Effector memory CD4-positive, alpha-beta T cell (primary cell): ENCODE measurements at places on chromosomes 3 and 15.

DNA sequence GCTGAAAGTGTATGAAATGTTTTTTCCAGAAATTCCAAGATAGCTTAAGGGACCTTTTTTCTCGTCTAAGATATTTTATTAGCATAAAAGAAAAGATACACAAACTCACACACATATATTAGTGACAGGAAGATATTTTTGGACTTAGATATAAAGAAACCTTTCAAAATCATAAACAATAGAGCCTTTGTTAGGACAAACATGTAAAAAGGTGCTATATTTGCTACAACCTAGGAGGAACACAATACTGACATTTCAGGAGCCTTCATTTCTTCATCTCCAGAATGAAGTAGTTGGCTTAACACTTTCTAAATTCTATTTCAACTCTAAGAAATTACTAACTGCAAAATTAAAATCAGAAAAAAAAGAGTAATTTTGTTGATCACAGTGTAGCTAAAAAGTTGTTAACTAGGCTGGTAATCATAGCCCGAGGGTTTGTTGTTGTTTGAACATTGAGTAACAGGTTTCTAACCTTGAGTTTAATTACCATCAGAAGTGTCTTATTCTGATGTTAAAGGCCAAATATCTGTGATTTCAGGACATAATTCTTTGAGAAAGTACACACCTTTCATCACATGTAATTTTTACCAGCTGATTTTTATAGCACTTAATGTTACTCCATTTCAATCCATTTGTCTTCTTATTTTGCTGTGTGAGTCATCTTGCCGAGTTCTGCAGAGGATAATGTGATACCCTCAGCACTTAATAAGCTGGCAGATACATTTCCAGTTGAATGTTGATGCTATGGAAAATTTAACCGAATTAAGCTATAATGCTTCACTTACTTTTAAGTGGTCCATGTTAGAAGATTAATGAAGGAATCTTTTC lies 97.3 kb downstream of the MBNL1 start:
- DNase-seq, result no peak

DNA sequence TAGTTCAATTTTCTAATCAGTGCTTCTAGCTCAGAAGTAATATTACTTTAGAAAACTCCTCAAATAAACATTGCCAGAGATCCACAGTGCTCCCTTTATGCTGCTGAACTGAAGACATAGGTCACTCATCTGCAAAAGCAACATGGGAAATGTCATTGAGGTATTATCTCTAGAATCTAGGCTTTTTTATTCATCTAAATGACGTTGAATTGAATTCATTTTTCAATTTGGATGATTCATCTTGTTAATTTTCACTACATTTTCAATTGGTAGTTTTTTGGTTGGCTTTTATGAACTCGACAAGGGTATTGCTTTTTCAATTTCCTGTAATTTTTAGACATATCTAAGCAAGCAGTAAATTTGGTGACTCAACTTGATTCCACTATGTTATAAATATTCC lies 275.4 kb downstream of the NFKBIZ start:
- DNase-seq, result no peak

- no peak for DNase-seq
Measured at GRCh38 chr3:108209579-108209978, 12.6 kb downstream of the IFT57 start.

DNA sequence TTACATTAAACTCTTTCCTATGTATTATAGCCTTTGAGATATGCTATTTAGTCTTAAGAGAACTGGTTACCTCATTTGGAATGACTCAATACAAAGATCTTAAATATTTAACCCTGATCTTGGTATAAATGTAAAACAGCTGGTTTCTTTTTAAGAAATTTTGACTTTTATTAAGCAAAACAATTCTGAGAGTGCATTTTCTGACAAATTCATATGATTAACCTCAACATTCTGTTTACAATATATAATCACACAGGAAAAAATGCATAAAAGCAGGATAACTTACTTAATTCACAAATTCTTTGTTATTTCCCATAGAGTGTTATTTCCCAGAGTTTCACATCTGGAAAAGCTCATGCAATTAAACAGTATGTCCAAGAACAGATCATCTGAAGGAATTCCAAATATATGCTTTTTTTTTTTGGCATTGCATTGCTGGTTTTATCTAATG lies 400.4 kb upstream of the THBS1 start:
- no peak for DNase-seq

GRCh38 chr3:69052472-69052898 lies 352 bp upstream of the TMF1 start:
- DNase-seq, result no peak

- DNase-seq, result no peak
Measured at GRCh38 chr3:149280671-149281349, 52.6 kb downstream of the TM4SF18 start.
